Neural crest cell (in vitro differentiated cells): ENCODE measurements at places on chromosomes 7 and 10. TPM values are rescaled to one million over a fixed set of nuclear protein-coding genes. Genes with fewer than 3 reads are reported as not detected.

- no peaks in the 10 kb centered on the region for H3K36me3 ChIP-seq
- H3K4me1 ChIP-seq = peaks cover 16% of the 10 kb centered on the region
- peaks cover 8% of the 10 kb centered on the region for H3K27me3 ChIP-seq
- H3K4me3 ChIP-seq = no peak overlapping the region
- DNase-seq = no peak
Measured at GRCh38 chr10:103544657-103545310, 51.3 kb downstream of the NEURL1 start.

- no peak for DNase-seq
- no peak overlapping the region for H3K27ac ChIP-seq
- no peak overlapping the region for H3K4me3 ChIP-seq
- H3K4me1 ChIP-seq = no peaks in the 10 kb centered on the region
Measured at GRCh38 chr7:15239801-15240200, 322.0 kb downstream of the AGMO start.

GRCh38 chr10:7333961-7334641 lies 76.7 kb downstream of the SFMBT2 start:
- H3K4me3 ChIP-seq = no peak overlapping the region
- H3K27ac ChIP-seq = no peak overlapping the region
- peaks cover 31% of the 10 kb centered on the region for H3K4me1 ChIP-seq

DNA sequence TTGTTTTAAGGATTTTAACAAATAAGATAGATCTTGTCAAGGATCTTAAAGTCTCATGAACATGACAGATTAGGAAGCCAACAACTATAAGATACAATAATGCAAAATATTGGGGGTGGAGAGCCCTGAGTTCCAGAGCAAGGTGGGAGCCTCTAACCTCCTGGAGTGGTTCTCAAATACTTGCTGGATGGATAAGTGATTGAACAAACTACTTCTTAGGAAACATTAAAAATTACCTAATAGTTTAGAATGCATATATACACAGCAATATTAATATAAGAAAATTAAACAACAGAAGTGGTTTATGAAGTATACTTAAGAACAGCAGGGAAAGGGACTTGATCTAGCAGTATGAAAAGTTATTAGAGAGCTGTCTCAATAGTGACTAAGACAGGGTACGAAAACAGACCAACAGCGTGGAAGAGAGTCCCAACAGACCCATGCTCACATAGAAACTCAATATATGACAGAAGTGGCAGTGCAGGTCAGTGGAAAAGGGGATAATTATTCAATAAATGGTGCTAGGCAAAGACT lies 28.3 kb downstream of the CRPPA start:
- no peak for DNase-seq
- H3K4me1 ChIP-seq = peaks cover 5% of the 10 kb centered on the region
- H3K27me3 ChIP-seq = peaks cover 4% of the 10 kb centered on the region
- H3K4me3 ChIP-seq = no peak overlapping the region
- no peak overlapping the region for H3K27ac ChIP-seq
- H3K36me3 ChIP-seq = peaks cover 45% of the 10 kb centered on the region

- H3K27me3 ChIP-seq = no peaks in the 10 kb centered on the region
- peaks cover 13% of the 10 kb centered on the region for H3K4me1 ChIP-seq
- H3K27ac ChIP-seq = no peak overlapping the region
- H3K4me3 ChIP-seq = no peak overlapping the region
Measured at GRCh38 chr7:94741179-94741578, 85.2 kb upstream of the SGCE start.

DNA sequence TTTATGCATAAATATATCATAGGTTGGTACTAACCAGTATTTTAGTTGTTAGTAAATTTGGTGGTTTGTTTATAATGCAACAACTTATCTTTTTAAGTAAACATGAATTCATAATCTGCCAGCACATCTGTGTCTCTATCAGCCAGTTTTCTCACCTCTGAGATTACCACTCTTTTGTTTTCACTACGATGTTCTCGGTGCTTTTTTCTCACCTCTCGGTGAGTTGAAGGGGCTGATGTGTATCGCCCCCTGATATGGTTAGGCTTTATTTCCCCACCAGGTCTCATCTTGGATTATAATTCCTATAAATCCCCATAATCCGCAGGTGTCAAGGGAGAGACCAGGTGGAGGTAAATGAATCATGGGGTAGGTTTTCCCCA lies 114.1 kb downstream of the CAMK1D start:
- H3K36me3 ChIP-seq = no peaks in the 10 kb centered on the region
- H3K27ac ChIP-seq = no peak overlapping the region
- peaks cover 5% of the 10 kb centered on the region for H3K4me1 ChIP-seq
- no peaks in the 10 kb centered on the region for H3K27me3 ChIP-seq

- H3K27ac ChIP-seq = no peak overlapping the region
- no peak overlapping the region for H3K4me3 ChIP-seq
- DNase-seq = no peak
- H3K4me1 ChIP-seq = peaks cover 5% of the 10 kb centered on the region
- H3K36me3 ChIP-seq = no peaks in the 10 kb centered on the region
Measured at GRCh38 chr7:24769014-24769830, 12.0 kb upstream of the GSDME start.

DNA sequence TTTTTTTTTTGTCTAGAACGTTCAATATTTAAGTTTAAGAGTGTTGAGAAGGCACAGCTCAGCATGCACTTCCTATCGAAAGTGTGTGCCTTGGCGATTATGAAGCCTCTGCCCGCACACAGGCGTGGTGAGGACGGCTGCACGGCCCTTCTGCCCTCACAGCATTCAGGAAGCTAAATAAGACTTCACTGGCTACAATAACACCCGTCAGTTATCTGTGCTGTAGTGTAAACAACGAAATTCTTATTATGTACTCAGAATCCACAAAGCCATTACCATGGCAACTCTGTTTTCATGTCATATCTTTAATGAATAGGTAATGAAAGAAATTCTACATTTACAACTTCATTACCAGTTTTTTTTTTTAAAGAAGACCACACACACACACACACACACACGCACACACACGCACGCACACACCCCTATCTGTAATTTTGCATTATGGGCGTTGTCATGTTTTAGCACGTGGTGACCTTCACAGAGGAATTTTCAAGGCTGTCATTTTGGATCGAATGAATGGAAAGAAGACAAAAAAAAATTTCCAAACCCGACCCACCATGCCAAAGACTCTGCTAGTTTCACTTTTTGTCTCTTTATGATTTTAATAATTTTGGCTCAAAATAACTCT lies 254.8 kb upstream of the CTBP2 start:
- DNase-seq = no peak
- H3K4me1 ChIP-seq = peaks cover 10% of the 10 kb centered on the region
- peaks cover 10% of the 10 kb centered on the region for H3K27me3 ChIP-seq
- no peak overlapping the region for H3K4me3 ChIP-seq

DNA sequence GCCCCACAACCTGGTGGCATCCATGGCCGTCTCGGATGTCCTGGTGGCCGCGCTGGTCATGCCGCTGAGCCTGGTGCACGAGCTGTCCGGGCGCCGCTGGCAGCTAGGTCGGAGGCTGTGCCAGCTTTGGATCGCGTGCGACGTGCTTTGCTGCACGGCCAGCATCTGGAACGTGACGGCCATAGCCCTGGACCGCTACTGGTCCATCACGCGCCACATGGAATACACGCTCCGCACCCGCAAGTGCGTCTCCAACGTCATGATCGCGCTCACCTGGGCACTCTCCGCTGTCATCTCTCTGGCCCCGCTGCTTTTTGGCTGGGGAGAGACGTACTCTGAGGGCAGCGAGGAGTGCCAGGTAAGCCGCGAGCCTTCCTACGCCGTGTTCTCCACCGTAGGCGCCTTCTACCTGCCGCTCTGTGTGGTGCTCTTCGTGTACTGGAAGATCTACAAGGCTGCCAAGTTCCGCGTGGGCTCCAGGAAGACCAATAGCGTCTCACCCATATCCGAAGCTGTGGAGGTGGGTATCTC lies 1.1 kb downstream of the HTR5A start:
- no peak overlapping the region for H3K4me3 ChIP-seq
- H3K4me1 ChIP-seq = no peaks in the 10 kb centered on the region
- H3K27ac ChIP-seq = no peak overlapping the region
- H3K27me3 ChIP-seq = peaks cover 82% of the 10 kb centered on the region
- no peak for DNase-seq

DNA sequence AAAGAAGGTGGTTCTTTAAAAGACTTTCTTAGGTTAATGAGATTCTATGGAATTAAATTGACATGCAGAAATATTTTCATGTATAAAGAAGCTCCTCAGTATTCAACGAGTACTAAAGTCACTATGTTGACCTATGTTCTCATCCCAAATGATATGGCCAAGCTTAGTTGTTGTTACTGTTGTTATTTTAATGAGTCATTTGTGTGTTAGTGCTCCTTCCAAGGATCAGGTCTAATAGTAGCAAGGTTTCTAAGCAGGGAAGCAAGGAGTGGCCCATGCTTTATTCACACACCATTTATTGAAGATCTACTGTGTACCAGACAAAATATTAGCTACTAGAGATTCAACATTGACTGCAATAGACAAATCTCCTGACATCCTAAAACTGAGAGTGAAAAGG lies 41.9 kb downstream of the LRRN3 start:
- no peaks in the 10 kb centered on the region for H3K36me3 ChIP-seq
- H3K4me3 ChIP-seq = no peak overlapping the region
- peaks cover 7% of the 10 kb centered on the region for H3K4me1 ChIP-seq
- DNase-seq = no peak
- H3K27me3 ChIP-seq = no peaks in the 10 kb centered on the region

DNA sequence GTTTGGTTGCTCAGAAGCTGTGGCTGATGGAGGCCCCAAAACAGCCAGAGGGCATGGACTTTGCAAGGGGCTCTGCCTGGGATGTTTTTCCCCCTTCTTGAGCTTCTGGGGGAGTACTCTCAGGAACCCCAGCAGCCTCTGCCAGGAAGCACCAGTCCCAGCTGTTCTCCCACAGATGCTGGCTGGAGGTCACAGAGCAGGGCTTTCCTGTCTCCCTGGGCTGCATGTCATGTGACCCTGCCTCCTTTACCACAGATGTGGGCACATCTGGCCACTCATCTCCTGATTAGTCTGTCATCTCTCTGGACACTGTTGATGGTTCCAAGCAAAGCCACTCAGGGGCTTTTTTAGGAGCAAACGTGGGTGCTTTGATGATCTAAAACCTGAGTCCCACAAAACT lies 136.7 kb downstream of the NEURL1 start:
- H3K36me3 ChIP-seq = peaks cover 5% of the 10 kb centered on the region
- no peak for DNase-seq
- no peaks in the 10 kb centered on the region for H3K27me3 ChIP-seq
- H3K4me1 ChIP-seq = peaks cover 8% of the 10 kb centered on the region
- H3K27ac ChIP-seq = no peak overlapping the region
- no peak overlapping the region for H3K4me3 ChIP-seq

GRCh38 chr10:30752481-30752881 lies 122.9 kb upstream of the LYZL2 start:
- H3K4me3 ChIP-seq = no peak overlapping the region
- H3K4me1 ChIP-seq = peaks cover 13% of the 10 kb centered on the region
- no peaks in the 10 kb centered on the region for H3K27me3 ChIP-seq
- no peak overlapping the region for H3K27ac ChIP-seq
- H3K36me3 ChIP-seq = no peaks in the 10 kb centered on the region

- no peak overlapping the region for H3K27ac ChIP-seq
- no peak for DNase-seq
- H3K4me1 ChIP-seq = no peaks in the 10 kb centered on the region
- no peaks in the 10 kb centered on the region for H3K27me3 ChIP-seq
- H3K36me3 ChIP-seq = no peaks in the 10 kb centered on the region
Measured at GRCh38 chr7:144955422-144955821, 119.6 kb upstream of the TPK1 start.

DNA sequence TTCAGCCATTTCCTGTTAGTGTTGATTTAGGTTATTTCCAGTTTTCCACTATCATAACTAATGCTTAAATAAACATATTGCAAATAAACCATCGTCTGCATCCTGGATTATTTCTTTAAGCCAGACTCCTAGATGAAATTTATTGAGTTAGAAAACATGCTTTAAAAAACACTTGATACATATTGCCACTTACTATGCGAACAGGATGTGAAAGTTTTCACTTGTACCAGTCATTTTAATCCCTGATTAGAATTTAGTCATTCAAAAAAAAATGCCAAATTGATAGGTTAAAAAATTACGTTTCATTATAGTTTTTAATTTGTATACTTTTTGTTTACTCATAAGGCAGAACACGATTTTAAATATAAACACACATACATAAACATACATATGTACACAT lies 309.6 kb downstream of the RNLS start:
- no peaks in the 10 kb centered on the region for H3K36me3 ChIP-seq
- no peak overlapping the region for H3K27ac ChIP-seq
- no peaks in the 10 kb centered on the region for H3K27me3 ChIP-seq
- peaks cover 24% of the 10 kb centered on the region for H3K4me1 ChIP-seq
- DNase-seq = no peak

DNA sequence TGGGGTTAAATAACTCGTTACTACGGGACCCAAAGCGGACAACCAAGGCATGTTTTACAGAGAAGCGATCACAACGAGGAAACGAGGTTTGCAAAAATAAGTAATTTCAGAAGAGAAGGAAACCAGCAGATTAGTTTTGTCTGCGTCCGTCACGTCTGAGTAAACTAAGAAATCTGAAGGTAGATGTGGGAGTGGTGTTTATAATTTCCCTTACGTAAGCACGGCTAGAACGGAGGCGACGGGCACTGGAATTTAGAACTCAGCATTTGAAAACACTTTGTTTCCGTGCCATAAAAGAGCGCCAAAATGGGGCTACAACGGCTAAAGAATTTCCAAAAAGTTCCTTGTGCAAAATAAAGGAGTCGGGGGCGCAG lies 718 bp upstream of the UMAD1 start:
- DNase-seq = no peak
- H3K4me3 ChIP-seq = peak overlapping the region; percentile 93
- peaks cover 9% of the 10 kb centered on the region for H3K36me3 ChIP-seq

GRCh38 chr7:2529161-2530070 lies 9.8 kb downstream of the LFNG start:
- H3K4me3 ChIP-seq = no peak overlapping the region
- peaks cover 19% of the 10 kb centered on the region for H3K4me1 ChIP-seq
- no peaks in the 10 kb centered on the region for H3K27me3 ChIP-seq

DNA sequence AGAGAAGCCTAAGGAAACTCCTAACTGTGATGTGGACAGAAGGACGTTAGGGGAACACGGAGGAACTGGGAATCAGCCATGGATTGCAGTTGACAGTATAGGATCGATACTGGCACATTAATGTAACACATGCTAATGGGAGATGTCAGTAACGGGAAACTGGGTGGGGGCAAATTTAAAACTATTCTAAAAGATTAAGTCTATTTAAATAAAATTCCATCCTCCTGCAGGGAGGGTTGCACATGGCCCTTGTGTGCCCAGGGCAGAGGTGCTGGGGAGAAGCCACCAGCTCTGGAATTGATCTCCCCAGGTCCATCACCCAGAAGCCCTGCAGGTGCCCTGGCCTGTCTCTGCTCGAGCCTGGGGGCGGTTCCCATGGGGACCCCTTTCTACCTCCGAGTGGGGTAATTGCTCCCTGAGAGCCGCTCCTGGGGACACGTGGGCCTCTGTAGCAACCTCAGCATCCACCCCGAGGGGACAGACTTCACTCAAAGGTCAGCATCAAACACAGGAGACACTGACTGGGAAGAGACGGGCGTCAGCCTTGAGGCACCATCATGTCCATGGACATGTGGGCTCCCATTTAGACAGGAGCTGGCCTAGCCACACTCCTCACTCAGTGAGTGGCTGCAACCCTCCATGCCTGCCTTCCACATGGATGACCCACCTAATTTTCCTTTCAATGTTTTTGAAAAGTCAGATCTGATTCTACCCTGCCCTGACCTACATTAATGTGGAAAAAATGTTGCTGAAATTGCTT lies 21.1 kb downstream of the SCART1 start:
- H3K36me3 ChIP-seq = peaks cover 2% of the 10 kb centered on the region
- no peak overlapping the region for H3K27ac ChIP-seq
- DNase-seq = no peak
- H3K4me1 ChIP-seq = no peaks in the 10 kb centered on the region
- H3K27me3 ChIP-seq = no peaks in the 10 kb centered on the region

The SNX13 gene
- total RNA-seq = 35.4 and 35.6 TPM in 2 replicates

The NME8 gene
- total RNA-seq = not detected in 2 replicates

The SLC29A3 gene
- 5.3 and 6.0 TPM in 2 replicates for total RNA-seq

The LIPJ gene
- total RNA-seq = not detected in 2 replicates

The OR6V1 gene
- not detected in 2 replicates for total RNA-seq
